ENCODE measurements at places on chromosomes 13 and 19.

GRCh38 chr19:6260912-6261650, 18.7 kb downstream of the MLLT1 start:
- DNase-seq = no peak

- DNase-seq = no peak
These were observed 6.6 kb downstream of the CLPTM1 start for GRCh38 chr19:44961821-44962220.

DNA sequence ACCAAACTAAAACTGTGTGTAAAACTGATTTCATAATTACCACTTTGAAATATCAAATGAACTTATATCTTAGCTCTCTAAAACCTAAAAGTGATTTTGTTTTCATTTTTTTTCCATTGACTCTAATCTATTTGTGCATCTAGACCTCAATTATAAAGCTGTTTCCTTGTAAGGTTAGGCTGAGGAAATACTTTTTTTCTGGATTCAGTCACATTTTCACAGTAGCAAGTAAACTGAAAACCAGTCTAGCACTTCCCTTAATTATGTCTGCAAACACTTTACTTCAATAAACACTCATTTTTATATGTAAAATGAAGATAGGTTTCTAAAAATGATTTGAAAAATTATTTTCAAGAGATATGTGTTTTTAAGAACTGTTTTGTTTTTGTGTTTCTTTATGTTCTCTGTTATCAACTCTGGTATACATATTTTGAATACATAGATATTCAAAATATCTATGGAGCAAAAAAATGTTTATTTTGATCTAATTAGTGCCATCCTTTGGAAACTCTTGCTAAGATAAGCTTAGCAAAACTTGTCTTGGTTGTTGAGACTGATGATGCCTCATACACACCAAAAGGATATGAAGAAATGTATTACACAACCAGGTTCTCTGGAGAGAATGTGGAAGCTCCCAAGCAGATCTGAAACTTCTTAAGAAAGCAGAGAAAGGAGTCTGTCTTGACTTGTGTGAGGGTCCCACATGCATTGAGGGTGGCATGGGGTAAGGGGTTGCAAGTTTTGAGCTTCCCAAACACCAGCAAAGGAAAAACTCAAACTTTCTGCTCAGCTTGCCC, 1887.4 kb downstream of the PCDH9 start:
- DNase-seq = no peak

GRCh38 chr13:80551650-80552497, 210.9 kb upstream of the SPRY2 start:
- no peak for DNase-seq

- DNase-seq = no peak
These were observed 1591.5 kb downstream of the PCDH9 start for GRCh38 chr13:65638572-65639168.

All from NCI-H2029 treated with DMSO at 0.1 percent for 48 hours (cell line).